ENCODE measurements at places on chromosomes 5 and 9.

DNA sequence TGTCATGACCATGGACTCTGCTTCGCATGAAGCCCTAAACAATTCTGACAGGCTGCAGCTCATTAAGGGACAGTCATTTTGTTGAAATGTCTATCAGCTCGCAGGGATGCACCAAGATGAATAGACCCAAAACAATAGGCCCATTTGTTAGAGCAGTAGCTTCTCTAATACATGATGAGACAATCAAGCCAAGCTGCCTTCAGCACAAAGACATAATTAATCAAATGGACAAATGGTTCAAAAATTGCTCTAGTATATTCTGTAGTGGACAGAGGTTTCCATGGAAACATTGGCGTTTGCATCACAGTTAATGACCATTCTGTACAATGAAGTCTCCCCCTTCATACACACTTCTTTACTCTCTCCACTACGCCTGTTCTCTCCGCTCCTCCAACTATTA, 274.6 kb downstream of the ANXA1 start:
- no peak for DNase-seq

- no peak for DNase-seq
These were observed 126.8 kb downstream of the NXNL2 start for GRCh38 chr9:88661759-88662158.

DNA sequence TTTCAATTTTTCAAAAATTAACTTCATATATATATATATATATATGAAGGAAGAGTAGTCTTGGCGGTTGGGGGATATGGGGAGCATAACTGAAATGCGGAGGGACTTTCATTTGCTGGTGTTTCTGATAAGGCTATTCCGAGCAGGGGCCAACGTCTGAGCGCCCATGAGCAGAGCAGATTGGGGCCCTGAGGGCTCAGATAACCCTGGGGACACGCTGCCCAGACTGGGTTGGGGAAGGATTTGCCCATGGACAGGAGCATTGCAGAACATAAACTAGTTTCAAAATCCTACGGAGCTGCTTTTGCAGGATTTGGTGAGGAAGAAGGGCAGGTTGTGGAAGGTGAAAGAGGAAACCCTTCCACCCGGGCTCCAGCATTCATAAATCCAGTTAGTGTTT, 240.2 kb downstream of the IRX1 start:
- no peak for DNase-seq

DNA sequence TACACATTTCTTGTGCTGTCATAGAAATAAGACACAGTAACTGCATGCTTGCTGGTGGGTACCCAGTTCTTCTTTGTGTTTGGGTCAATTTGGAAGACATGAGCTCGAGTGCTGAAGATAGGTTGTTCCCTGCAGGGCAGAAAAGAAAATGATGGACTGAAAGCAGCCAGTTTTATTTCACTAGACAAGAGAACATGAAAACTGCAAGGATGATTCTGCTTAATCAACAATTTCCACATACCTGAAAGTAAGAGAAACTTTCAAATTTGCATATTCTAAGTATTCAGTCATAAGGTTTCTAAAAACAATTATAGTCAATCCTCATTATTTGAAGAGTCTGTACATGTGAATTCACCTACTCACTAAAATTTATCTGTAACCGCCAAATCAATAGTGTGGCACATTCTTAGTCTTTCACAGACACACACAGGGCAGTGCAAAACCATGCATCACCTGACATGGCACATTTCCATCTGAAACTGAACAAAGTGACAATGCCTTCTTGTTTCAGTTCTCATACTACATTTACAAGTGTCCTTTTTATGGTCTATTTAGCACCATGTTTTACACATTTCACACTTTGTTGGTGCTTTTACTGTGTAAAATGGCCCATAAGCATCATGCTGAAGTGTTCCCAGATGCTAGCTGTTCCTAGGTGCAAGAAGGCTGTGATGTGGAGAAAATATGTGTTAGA, 56.9 kb downstream of the HOMER1 start:
- no peak for DNase-seq

DNA sequence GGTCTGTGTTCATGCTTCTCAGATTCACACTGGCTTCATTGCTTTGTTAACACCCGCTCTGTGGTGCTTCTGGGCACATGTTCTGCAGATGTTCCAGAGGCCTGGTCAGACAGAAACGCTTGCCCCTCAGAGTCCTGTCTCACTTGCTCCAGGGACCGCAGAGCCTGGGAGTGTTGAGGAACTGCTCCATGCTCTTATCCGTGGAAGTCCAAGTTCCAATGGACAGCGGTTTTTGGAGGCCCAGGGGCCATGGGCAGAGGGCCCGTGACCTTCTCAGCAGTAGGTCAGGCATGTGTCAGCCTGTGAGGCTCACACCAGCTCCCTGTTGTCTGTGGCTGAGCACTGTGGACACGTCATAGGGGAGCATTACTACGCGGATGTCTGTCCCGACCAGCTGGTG, 364.7 kb upstream of the IRX1 start:
- no peak for DNase-seq

GRCh38 chr5:36502608-36503007, 103.8 kb upstream of the SLC1A3 start:
- no peak for DNase-seq
